Hematopoietic multipotent progenitor cell (in vitro differentiated cells): ENCODE measurements at places on chromosomes 12 and 14.

DNA sequence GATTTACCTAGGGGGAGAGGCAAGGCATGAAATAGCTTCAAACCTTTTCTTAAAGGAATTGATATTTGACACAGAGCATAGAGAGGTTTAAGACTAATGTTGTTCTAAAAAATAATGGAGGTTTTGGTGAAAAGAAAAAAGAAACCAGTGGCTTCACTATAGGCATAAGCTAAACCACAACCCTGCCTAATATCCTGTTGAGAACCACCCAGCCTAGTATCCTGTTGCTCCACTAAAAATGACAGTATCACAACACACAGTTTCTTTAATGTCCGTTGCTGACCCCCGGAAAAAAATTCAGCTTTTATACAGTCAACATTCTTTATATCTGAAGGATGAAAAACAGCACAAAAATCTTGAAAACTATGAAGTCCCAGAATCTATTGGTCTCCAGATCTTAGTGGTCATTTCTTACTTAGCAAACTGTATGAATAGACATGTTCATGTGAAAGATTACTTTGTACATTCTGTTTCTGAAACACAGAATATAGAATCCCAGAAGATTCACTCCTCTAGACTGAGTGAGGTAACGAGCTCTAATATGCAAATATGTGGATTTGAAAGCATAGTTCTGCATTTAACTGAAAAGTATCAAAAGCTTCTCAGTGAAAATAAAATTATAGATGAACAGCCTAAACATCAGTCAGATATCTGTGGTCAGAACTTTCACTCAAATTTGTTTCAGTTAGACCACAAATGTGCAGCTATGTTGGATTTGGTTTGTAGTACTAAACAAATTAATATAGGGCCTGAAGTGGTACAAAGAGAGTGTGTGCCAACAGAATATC is 40.5 kb downstream of the GALC start:
- peak; percentile 33 for DNase-seq

GRCh38 chr12:34604631-34605509 is 582.6 kb downstream of the ALG10 start:
- DNase-seq: no peak

DNA sequence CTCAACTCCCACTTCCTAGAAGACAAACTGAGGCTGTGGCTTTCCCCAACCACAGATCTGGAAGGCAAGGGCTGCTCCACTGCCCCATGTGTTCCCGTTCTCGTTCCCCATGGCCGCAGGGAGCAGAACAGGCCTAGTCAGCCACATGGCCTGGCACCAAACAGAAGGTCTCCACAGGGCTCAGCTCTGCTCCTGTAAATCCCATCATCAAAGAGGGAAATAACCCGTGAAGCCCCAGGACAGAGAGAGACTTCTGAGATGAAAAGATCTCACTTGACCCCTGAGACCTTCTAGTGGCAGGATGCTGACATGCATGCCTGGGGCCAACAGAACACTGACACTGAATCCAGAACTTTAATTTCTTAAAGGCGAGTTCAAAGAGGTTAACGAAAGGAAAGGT is 68.9 kb downstream of the BCL11B start:
- no peak for DNase-seq

- no peak for DNase-seq
Measured at GRCh38 chr14:51726166-51726899, 74.6 kb downstream of the FRMD6 start.

- no peak for DNase-seq
Measured at GRCh38 chr14:96578619-96579018, 76.4 kb downstream of the PAPOLA start.

DNA sequence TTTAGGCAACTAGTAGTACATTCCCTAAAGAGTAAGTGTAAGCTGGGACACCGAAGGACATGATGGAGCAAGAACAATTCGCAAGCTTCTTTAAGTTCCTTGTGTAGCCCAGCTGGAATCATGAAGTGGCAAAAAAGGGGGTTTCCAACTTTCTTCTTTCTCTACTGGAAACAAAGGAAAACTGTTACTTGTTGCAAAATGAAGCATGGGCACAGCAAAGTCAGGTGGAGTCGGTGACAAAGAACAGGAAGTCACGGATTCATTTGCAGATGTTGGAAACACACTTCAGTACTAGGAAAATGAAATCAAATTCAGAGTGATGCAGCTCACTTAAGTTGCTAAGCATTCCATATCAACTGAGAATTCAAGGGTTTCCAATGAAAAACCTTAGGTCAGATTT is 706.9 kb upstream of the STXBP6 start:
- no peak for DNase-seq

GRCh38 chr12:121799842-121800693 is 3.7 kb upstream of the SETD1B start:
- peak; percentile 62 for DNase-seq

DNA sequence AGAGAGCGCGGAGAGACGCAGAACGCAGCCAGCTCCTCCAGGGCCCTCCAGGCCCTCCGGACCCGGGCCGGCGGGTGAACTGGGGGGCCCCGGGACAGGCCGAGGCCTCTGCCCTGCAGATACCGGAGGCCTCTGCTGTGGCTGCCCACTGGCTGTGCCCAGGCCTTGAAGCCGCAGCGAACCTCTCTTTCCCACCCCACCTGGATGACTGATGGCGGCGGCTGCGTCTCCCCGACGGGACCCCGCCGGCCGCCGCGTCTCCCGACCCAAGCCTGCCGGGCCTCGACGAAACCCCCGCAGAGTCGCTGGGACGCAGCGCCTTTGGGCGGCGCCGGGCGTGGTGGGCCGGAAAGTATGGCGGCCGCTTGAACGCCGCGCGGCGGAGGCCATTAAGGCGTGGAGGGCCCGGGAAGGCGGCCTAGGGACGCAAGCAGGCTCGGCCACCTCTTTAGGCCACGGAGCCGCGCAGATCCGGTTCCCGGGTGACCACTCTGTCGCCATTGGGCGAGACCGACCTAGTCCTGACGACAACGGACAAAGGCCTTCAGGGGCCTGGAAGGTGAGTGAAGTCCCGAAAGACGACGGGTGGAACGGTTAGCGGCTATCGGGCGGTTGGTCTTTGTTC is 8.4 kb upstream of the ERGIC2 start:
- no peak for DNase-seq

- DNase-seq: peak; percentile 63
Measured at GRCh38 chr14:59576332-59577294, at the start of gene CCDC175. CCDC175 (minus strand) TSS chr14:59576812; CDS start chr14:59576775, 37 bp downstream.

DNA sequence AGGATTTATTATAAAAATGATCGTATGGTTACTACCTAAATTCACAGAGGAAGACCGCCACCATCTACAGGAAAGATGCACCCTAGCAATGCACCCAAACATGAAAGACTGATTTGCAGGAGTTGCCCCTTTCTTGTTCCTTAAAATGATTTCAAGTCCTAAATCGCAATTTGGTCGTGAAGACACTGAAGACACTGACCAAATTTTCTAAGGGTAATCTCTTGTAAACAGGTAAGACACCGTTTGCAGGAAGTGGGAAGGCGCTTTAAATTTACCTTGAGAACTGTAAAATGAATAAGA is 1.0 kb downstream of the SOS2 start:
- DNase-seq: no peak

DNA sequence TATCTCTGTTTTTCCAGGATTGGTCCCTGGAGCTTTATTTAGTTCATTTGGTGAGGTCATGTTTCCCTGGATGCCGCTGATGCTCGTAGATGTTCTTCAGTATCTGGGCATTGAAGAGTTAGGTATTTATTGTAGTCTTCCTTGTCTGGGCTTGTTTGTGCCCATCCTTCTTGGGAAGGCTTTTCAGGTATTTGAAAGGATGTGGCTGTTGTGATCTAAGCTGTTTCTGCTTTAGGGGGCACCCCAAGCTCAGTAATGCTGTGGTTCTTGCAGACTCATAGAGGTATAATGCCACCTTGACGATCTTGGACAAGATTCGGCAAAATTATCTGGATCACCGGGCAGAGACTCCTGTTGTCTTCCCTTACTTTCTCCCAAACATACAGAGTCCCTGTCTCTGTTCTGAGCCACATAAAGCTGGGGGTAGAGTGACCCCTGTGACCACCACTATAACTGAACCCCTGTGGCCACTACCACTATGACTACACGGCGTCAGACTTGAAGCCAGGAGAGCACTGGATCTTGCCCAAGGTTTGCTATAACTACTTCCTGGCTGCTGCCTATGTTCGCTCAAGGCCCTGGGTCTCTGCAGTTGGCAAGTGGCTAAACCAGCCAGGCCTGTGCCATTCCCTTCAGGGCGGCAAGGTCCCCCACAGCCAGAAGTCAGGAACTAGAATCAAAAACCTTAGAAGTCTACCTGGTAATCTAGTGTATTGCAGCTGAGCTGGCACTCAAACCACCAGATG is 40.9 kb downstream of the FGD4 start:
- DNase-seq: no peak

GRCh38 chr12:26971963-26972362 is 33.7 kb downstream of the FGFR1OP2 start:
- DNase-seq: peak; percentile 34

- DNase-seq: no peak
Measured at GRCh38 chr14:75094896-75095295, 25.5 kb downstream of the ZC2HC1C start.
